Kidney capillary endothelial cell (primary cell): ENCODE measurements at places on chromosomes 6 and 20.

DNA sequence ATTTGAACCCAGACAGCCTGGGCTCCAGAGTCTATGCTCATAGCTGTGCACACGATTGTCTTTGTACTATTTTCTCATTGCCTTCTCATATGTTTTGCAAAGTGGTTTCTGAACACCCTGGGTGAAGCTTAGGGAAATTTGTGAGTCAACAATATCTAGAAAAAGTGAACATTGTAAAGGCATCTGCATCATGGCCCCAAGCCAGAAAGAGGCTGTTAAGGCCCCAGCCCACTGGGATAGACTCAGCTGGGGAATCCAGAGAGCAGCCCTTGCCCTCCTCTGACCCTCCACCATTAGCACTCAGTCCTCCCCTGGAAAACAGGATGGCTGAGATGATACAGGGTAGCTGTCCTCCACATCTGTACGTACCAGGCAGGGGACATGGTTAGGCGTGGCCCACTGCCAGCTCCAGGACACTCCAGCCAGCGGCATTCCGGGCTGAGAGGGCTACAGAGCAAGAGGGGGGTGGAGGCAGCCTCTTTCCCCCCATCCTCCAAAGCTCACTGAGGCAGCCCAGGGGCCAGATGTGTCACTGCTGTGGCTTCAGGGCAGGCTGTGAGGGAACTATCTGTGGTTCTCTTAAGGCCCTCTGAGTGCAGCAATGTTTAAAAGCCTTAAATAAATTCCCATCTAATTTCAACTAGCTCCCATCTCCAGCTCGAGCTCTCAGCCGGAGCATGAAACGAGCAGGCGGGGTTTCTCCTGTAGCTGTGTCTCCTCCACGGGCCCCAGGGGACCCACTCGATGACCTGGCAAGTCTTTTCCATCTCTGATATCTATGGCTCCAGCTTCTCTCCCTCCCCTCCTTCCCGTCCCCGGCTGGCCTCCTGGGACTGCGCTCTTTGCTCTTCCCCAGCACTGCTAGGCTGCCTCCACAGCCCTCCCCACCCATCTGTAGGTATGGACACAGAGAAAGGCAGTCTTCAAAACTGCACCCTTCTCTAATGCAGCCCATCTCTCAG, 209.4 kb upstream of the LRFN2 start:
- DNase-seq = no peak

GRCh38 chr6:82068721-82069120, 178.8 kb downstream of the IBTK start:
- DNase-seq = no peak

DNA sequence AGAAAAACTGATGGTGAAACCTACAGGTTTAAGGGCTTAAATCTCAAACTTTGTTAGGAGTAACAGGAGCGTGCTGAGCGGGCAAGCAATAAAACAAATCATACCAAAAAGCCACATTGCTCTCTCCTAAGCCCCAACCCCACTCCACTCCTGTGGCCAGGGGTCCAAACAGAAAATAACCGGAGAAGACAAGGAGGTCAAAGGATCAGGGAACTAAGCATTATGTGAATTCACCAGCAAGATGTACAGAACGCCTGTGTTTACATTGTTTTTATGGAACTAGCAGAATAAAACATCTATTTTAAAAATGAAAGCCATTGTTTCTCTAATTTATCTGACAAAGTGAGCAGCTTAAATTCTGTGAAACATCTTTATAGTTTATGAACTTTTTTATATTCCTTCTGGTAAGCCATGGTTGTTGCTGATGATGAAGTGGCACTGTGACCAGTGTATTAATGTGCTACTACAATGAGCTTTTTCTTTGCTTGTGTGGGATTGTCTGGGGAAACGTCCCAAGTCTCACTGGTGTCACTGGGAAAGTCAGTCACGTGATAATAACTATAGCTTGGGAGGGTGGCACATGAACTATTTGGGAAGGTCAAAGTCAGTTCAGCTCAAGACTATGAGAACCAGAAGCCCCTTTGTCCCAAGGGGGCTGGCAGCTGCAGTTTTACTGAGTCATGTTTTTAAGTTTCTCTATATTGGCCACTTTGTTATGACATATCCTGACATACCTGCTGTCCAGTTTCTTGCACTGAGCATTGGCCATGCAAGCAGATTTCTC, 9.8 kb downstream of the FAM210B start:
- DNase-seq = no peak

GRCh38 chr6:34319471-34319885, 70.7 kb upstream of the SMIM29 start:
- no peak for DNase-seq

- DNase-seq = no peak
Measured at GRCh38 chr20:44641325-44641724, 10.2 kb downstream of the ADA start.

- no peak for DNase-seq
Measured at GRCh38 chr6:159716247-159717096, 10.8 kb upstream of the WTAP start.

- DNase-seq = peak; percentile 32
Measured at GRCh38 chr6:148382861-148383260, 40.2 kb downstream of the SASH1 start.

- no peak for DNase-seq
Measured at GRCh38 chr20:63689046-63690002, 7.1 kb upstream of the TNFRSF6B start.

DNA sequence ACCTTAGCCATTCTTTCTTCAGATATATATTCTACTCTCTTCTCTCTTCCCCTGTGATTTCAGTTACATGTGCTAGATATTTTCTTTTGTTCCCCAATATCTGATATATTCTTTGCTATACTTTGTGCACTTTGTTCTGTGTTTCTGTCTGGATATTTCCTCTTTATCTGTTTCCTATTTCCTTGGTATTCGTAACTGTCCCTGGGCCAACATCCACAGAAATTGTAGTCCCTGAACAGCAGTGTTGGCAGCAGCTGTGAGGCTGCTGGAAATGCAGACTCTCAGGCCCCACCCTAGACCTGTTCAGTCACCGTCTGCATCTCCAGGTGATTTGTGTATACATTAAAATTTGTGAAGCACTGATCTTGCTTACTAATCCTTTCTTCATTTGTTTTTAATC, 522.9 kb upstream of the SOX4 start:
- no peak for DNase-seq

DNA sequence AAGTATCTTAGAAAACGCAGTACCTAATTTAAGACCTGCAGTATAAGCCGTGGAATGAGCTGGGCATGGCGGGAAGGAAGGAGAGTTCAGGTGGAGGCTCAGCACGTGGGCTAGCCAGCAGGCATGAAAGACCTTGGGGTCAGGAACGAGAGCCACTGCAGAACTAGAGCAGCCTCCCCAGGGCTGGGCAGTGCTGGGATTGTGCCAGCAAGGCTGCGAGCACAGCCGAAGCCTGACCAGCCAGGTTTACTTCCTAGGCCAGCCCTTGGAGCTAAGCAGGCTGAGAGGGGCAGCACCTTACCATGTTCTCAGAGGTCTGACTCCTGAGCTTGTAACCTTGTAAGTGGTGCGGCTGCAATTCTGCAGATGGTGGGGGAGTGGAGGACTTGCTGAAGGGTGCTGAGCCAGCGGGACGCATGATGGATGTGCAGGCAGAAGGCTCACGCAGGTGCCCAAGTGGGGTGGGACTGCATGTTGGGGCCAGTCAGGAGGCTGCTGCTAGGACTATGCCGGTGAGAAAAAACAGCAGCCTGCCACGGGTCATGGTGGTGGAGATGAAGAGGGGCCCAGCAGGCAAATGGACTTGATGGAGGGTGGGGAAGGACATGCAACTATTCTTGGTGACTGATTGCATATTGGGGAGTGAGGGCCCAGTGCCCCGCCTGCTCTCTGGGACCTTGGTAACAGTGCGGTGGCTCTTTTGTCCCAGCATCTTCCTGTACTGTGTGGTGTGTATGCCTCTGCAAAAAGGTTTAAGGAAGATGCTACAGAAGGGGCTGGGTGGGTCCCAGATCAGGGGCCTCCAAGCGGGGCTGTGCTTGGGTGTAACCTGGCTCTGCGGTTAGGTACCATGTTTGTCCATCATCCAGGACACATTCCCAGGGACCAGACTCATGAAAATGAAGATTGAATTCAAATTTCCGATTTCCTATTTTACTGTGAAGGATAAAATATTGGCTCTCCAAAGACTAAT, 37.6 kb upstream of the IRF4 start:
- DNase-seq = no peak

- DNase-seq = no peak
Measured at GRCh38 chr20:52601295-52601971, 370.7 kb upstream of the TSHZ2 start.

- DNase-seq = no peak
Measured at GRCh38 chr6:34028691-34029360, 117.1 kb downstream of the GRM4 start.

DNA sequence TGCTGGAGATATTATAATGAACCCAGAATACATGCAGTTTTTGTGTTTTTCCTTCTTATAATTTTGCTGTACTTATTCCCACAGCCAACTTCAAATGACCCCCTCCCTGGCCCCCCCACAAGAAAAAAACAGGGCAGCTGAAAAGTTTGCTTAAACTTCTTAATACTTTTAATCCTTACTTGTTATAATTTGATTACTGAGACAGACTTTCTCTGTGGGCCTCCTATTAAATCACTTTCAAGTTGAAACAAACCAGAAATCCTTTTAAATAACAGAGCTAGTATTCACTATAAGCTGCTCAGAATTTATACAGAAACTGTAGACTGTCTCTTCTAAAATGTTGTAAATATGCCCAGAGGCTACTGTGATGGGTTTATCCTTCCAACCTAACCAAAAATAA, 106.3 kb downstream of the CENPW start:
- no peak for DNase-seq

DNA sequence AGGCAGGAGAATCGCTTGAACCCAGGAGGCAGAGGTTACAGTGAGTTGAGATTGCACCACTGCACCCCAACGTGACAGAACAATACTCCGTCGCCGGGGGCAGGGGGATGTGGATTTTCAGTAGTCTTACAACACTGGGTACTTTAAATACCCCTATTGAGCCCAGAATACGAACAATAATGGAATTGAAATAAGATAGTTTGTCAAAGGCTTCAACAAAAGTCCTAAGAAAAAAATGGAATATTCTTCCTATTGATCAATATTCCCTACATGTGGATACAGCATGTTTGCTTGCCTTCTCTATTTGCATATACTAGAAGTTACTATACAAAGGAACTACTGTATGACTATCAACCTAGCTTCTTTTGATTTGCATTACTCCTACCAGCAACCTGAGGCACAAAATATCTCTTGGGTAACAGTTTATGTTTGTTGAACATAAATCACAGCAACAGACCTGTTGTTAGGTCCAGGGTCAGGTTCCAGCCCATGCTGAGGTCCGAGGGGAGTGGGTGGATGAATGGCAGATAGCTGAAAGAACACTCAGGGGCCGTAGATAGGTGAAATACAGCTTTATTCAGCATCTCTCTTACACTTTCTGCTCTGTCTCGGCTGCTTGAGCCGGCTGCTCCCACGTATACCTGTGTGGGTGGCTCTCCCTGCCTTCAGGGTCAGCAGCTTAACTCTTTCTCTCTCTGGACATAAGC, 23.8 kb downstream of the MAN1A1 start:
- no peak for DNase-seq

GRCh38 chr6:116090251-116090650, 10.4 kb upstream of the NT5DC1 start:
- DNase-seq = no peak

GRCh38 chr20:15346657-15347280, 1009.4 kb upstream of the FLRT3 start:
- no peak for DNase-seq
